ENCODE measurements at places on chromosomes 5 and 9. TPM values are rescaled to one million over a fixed set of nuclear protein-coding genes. Genes with fewer than 3 reads are reported as not detected.

GRCh38 chr9:69086769-69087168 lies 51.2 kb downstream of the FXN start:
- DNase-seq: no peak

GRCh38 chr5:139014726-139015125 lies 139.6 kb upstream of the LRRTM2 start:
- peak; percentile 94 for DNase-seq

DNA sequence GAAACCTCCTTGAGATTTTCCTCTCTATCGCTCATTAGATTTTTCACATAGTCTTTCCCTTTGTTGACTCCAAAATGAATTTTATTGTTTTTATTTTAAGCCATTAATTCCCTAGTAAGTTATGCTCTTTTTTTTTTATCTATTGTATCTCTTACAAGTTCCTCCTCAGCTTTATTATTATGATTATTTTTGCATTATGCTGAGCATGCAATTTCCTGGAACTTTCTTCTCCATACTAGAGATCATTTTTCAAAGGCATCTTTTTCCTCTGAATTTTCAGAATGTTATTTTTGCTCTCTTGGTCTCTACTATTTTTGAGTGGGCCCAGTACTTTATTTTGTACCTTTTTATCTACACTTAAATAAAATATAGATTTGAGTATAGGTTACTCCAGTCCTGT lies 376.6 kb upstream of the SEMA6A start:
- no peak for DNase-seq

GRCh38 chr5:78696637-78697036 lies 48.1 kb upstream of the LHFPL2 start:
- no peak for DNase-seq

WDR55 gene
- 26.5 TPM for total RNA-seq

- DNase-seq: no peak
Observed at GRCh38 chr5:130712324-130712723, 452.7 kb downstream of the HINT1 start.

PTBP3 gene
- 36.9 TPM for total RNA-seq

PLAC8L1 gene
- total RNA-seq: not detected

DNA sequence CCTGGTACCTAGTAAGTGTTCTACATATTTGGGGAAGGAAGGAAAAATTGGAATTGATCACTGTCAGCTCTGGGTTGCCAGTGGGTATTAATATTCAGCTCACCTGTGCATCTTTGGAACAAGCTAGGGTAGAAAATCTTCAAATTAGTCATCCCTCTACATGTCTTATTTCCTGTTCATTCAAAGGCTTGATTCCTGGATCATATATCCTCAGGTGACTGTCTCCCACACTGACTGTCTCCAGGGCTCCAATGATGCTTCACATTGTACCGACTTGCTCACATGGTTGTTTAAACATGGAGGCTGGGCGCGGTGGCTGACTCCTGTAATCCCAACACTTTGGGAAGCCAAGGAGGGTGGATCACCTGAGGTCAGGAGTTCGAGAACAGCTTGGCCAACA lies 11.6 kb upstream of the SUSD1 start:
- no peak for DNase-seq

DNA sequence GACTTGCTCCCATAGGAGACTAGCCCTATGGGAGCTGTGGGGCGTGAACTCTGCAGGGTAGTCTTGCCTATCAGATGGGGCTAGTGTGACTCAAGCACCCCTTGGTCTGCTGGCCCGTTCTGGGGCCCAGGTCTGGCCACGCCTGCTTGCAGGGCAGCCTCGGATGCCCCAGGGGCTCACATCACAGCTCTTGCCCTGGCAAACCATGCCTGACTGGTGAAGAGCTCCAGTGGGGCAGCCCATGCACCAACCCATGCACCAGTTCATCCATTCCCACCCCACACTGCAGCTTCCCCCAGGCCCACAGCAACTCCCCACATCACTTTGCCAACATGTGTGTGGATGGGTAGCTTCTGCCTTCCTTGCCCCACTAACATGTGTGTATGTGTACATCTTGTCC lies 93.9 kb upstream of the PRLR start:
- no peak for DNase-seq

GRCh38 chr5:86797677-86798076 lies 179.9 kb downstream of the COX7C start:
- DNase-seq: no peak

ELOVL7 gene
- total RNA-seq: 8.0 TPM

GRCh38 chr9:127223810-127224177 lies 40.8 kb upstream of the GARNL3 start:
- no peak for DNase-seq

DNA sequence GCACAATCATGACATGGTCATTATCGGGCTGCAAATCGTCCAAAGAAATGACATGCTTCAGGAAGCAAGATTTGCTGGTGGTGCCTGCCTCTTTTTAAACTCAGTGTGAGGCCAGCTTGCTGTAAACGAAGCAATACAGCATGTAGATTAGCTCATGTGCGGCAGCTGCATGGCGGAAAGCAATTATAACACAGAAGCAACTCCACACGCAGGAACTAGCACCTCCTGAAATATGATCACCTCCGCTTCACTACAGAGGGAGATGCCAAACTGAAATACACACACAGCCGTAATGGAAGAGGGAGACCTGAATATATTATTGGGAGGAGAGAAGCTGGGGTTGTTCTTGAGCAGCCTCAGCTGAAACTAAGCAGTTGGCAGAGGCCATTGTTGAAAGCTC lies 312.5 kb downstream of the PSAT1 start:
- DNase-seq: no peak

NEUROG1 gene
- not detected for total RNA-seq

DNA sequence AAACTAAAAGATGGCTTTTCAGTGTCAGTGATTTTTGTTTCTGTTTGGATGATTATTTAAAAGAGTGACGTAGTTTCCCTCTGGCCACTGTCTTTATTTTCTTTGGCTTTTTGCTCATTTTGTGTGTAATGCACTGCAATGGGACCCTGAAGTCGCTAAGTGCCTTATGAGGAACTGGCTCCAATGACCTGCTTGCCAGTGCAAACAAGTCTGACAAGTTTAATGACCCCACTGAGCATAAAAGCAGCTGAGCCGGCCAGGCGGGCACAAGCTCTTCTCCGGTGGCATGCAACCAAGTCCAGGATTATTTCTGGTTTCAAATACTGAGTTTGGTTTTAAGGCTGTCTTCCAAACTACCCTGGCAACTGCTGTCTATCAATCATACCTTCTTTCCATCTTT lies 15.6 kb upstream of the GNA14 start:
- peak; percentile 63 for DNase-seq

DNA sequence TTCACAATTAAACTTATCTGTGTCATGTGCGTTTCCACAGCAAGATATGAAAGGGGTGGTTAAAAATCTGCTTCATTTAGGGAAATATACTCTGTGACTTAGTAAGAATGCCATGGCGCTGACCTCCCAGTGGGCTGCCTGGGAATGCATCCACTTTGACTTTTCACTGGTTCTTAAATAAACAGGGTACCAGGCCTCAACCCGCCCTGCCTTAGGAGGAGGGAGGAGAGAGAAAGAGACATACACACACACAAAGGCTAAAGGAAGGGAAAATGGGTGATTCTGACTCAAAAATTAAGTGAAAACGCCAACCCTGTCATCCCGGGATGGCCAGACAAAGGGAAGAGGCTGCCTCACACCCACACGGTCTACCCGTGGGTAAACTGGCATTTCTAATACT lies 122.1 kb downstream of the EBF1 start:
- DNase-seq: no peak

C9orf153 gene
- total RNA-seq: not detected

GAS1 gene
- 8.9 TPM for total RNA-seq

DNA sequence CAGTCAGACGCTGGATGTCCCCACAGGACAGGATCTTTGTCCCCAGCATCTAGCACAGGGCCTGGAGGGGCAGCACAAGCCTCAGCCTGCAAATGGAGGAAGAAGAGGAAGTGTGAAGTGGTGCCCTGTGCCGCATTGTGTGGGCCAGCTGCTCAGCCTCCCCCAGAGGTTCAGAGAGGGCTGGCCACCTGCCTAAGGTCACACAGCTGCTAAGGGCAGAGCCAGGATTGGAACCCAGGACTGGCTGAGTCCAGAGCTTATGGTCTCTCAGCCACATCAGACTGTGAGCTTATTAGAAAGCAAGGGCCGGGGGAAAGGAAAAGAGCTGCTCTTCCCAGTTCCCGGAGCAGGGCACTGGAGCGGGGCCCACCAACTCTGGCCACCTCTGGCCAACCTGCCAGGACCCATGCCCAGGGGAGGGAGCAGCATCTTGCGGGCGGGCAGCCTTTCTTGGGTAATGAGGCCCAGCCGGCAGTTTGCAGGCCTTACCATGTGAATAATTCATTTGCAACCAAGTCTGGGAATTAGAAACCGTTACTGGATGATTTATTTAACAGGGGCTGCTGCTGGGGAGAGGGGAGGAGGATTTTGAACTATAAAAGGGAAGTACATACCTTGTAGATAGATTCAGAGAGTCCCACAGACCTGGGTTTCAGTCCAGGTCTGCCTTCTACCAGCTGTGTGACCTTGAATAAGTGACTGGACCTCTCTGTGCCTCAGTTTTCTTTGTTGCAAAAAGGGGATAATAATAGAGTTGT lies 11.6 kb upstream of the CRB2 start:
- DNase-seq: no peak

IL5 gene
- not detected for total RNA-seq

DNA sequence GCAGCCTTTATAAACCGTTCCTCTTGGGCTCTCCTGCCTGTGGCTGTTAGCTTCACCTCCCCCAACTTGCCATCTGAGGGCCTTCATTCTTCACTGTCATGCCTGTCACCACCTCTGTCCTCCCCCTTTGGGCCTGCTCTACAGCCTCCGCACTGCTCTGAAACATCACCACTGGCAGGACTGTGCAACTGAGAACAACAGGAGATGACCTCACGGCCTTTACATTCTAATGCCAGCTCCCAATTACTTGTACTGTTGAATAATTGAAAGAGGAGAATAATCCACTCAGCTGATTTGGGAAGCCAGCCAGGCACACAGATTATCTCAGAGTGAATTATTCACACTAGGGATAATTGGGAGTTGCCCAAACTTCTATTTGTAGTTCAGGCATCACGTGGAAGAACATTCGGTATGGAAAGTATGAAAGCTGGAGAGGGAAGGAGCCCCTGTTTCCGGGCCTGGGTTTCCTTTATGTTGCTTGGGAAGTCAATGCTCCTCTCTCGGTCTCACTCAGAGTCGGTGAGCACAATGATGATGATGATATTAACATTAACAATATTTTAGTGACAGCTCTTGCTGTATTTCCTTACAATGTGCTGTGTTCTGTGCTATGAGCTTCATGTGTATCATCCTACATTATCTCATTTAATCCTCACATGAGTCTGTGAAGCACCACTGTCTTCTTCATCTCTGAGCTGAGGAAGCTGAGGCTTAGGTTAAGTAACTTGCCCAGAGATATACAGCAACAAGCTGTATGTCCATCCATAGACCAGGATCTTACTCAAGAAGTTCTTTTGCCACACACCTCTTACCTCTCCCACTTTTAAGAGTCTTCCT lies 99.3 kb upstream of the LRRTM2 start:
- peak; percentile 25 for DNase-seq

DNA sequence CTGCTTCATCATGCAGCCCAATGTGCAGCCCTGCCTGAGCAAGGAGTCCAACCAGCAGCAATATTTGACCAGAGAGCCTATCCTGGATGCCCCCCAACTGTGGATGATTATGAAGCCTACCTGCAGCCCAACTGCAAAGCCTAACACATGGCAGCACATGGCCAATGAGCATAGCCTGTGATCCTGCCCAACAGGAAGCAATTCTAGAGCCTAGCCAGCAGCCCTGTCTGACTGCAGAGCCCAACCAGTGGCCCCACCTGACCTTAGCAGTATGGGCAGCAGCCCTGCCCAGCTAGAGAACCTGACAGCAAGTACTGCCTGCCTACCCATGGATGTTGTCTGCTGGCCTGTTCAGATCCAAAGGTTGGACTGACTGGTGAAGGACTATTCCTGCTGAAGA lies 97.3 kb upstream of the SH3GL2 start:
- DNase-seq: peak; percentile 22

GRCh38 chr5:102583276-102584124 lies 84.7 kb upstream of the SLCO6A1 start:
- DNase-seq: peak; percentile 18

IL9 gene
- not detected for total RNA-seq

DNA sequence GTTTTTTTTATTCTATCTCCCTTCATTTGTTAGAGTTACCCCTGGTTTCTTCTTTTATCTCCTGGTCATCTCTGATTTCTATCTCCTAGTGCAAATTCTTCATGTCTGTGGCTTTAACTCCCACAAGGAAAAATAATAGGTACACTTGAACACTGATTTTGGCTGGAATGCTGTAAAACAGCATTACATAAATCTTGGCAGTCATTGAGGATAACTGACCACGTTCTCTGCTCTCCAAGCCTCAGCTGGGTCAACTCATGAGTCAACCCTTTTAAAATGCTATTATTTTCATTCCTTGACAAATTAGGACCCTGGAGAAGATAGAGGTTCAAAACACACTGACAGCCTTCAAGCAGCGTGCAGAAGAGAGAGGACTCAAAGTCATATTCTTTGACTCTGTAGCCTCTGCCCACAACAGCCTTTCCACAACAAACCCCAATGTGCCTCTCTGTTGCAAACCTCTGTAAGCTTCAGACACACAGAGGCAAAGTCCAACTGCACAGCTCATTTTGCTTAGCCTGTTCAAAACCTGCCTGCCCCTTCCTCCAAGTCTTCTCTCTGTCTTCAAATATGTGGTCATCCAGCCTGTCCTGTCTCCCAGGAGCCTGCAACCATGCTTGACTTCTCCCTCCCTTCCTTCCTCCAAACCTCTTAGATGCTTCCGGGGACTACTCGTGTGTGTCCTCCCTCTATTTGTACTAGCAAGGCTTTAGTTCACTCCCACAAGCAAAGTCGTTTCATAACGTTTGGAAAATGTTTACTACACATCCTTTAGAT lies 398.4 kb downstream of the MED10 start:
- DNase-seq: peak; percentile 3

PPIC gene
- total RNA-seq: 139 TPM

QRFP gene
- total RNA-seq: not detected

- DNase-seq: peak; percentile 50
Observed at GRCh38 chr5:54651482-54652076, 134.0 kb downstream of the SNX18 start.

GRCh38 chr9:35537913-35538312 lies 48.0 kb downstream of the RUSC2 start:
- DNase-seq: no peak

DNA sequence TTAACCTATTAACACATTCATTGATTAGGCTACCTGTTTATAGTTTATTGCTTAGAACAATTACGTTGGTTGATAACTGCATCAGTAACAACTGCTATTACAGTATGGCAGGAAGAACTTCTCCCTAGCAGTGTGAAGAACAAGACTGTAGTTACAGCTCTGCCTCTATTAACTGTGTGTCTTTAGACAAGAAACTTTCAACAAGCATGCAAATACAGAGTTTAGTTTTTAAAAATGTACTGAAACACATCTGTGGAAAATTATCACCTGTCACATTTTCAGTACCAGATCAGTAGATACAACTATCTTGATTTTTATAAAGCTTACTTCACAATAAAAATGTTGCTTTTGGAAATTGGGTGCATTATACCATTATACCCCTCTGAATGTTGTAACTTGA lies 22.2 kb downstream of the ELL2 start:
- no peak for DNase-seq

GRCh38 chr5:168342151-168342825 lies 50.8 kb downstream of the WWC1 start:
- DNase-seq: peak; percentile 49

CCDC152 gene
- 3.0 TPM for total RNA-seq

- no peak for DNase-seq
Observed at GRCh38 chr5:37881359-37881758, 41.5 kb upstream of the GDNF start.

TYRP1 gene
- total RNA-seq: 13.4 TPM
